ENCODE measurements at places on chromosomes 11 and 22.

- DNase-seq, result no peak
Measured at GRCh38 chr11:44533921-44534711, 31.3 kb upstream of the CD82 start.

GRCh38 chr11:131685906-131686305, 315.5 kb downstream of the NTM start:
- no peak for DNase-seq

- no peak for DNase-seq
Measured at GRCh38 chr22:40401532-40401931, 31.1 kb downstream of the SGSM3 start.

DNA sequence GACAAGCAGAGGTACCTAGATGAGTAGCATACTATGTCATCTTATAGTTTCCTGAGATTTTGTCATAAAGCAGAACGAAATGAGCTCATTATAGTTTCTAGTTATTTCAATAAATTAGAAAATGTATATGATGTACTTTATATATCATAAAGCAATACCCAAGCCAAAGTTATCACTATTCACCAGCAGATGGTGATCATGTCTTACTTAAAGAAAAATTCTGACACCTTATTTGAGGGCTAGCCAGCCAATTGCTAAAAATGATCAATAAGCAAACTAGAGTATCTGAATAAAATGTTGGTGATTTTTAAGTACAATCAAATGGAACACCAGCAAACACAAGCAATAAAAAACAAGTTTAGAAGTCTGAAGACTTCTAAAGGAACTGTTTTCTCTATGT, 44.1 kb downstream of the RSF1 start:
- DNase-seq, result no peak

- no peak for DNase-seq
Measured at GRCh38 chr11:71282581-71283351, 30.4 kb upstream of the SHANK2 start.

DNA sequence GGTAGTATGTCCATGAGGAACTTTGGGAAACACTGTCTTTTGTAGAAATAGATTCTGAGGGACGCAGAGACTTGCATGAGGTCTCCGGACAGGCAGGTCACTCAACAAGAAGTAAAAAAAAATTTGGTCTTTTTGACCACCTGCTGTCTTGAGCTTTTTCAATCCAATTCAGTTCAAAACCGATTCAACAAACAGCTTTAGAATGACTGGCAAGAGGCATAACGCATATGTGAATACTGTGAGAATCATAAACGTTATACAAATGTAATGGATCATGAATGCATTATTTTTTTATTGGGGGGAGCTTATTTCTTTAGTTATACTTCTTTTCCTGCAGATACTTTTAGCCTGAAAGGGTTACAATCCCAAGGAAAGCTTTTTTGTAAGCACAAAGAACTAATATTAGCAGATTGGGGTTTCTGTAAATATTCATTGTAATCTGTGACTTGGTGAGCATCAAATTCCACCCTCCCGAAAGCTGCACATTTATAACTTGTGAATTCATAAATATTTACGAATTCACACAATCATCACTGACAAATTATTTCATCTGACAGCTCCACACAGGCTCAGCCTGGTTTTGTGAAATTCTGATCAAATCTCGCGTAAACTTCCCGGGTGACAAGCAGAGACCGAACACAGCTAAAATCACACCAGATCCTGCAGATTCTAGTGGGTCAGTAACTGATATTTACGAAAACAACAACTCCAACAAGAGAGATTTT, 507.7 kb downstream of the MN1 start:
- DNase-seq, result no peak

DNA sequence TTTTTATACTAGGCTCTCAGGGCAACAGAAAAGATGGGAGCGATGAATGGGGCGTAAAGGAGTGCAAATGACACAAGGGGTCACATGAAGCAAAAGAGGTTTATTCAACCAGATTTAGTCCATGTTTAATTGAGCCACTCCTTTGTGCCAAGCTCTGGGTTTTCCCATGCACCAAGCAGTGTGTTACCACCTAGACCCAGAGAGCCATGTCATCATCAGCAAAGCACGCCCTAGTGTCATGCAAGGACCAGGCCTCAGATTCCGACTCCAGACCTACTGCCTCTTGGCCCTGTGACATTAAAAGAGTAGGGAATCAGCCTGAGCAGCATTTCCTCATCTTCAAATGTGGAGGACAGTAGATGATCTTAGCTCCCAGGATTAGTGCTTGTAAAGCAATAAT, 1.1 kb upstream of the IGLL5 start:
- no peak for DNase-seq

DNA sequence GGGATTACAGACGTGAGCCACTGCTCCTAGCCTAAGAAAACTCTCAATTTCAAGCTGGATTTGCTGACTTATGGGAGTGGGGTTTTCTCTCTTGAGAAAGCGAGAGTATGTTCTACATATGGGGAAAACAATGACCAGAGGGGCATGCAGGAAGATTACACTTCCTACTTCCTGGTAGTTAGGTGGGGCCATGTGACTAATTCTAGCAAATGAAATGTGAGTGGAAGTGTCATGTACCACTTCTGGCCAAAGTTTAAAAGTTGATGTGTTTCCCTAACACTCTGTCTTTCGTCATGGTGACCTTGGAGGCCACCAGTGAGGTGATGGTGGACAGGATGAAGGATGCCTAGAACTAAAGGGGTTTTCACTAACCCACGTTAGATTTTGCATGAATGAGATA, 50.5 kb downstream of the PARVG start:
- no peak for DNase-seq

- DNase-seq, result no peak
Measured at GRCh38 chr11:23780231-23780630, 716.6 kb upstream of the LUZP2 start.

DNA sequence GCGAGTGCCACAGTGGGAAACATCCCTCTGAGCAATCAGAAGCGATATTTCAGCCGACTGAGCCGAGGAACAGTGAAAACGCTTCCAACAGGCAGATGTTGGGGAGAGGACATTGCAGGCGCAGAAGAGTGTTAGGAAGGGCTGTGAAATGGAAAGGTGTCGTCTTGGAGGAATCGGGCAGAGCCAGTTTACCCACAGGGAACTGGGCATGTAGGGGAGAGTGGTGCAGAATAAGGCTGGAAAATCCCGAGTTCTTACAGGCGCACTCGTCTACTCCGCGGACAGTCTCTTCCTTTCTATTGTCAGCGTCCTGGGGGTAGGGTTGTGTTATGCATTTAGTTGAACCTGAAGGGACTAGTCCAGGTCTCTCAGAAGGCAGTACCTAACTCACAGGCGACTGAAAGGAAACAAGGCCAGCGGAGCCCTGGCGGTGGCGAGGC, 1.1 kb upstream of the APLP2 start:
- no peak for DNase-seq

DNA sequence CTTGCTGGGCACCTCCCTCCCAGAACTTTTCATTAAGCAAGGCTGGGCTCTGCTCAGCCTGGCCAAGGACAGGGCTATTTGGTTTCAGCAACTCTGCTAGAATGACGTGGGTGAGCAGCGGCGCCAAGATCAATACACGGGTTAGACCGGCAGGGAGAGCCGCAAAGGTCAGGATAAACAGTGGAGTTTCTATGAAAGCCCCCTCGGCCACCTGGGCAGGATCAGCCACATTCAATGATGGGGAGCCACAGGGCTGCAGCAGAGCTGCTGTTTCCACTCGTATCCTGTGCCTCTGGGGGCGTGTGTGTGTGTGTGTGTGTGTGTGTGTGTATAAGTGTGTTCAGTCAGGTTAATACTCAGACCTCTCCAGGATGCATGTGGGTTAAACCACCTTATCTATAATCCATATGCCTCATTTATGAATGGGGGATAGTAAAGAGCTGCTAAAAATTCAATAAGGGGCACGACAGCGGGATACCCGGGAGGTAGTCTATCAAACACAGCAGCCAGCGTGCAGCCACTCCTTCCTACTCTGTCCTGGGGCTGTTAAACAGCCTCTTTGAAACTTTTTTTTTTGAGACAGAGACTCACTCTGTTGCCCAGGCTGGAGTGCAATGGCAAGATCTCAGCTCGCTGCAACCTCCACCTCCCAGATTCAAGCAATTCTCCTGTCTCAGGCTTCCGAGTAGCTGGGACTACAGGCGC, 34.8 kb downstream of the MYH9 start:
- DNase-seq, result peak; percentile 81

- DNase-seq, result no peak
Measured at GRCh38 chr11:33478111-33478573, 221.0 kb downstream of the HIPK3 start.

GRCh38 chr11:125935618-125936199, 10.1 kb upstream of the VSIG10L2 start:
- no peak for DNase-seq

GRCh38 chr22:30183271-30183670, 63.3 kb downstream of the LIF start:
- no peak for DNase-seq

GRCh38 chr11:57641011-57641807, 8.5 kb downstream of the YPEL4 start:
- no peak for DNase-seq

- DNase-seq, result no peak
Measured at GRCh38 chr11:67027483-67027930, 4.6 kb downstream of the SYT12 start.

DNA sequence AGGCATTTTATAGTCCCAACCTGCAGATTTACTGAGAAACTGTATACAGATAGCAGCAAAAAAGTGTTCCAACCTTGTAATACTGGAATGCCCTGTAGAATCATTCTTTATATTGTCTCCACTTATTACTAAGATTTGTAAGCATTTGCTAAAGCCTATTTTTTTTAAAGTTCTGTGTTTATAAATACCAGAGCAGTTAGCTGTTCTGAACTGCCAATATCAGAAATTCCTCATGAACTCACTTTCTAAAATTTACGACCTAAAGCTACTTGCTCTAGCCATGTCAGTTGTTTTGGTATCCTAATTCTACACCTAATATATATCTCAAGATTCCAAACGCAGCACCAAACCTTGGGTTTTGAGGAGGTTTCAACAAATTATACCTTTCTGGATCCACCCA, 103.2 kb downstream of the C11orf65 start:
- no peak for DNase-seq

DNA sequence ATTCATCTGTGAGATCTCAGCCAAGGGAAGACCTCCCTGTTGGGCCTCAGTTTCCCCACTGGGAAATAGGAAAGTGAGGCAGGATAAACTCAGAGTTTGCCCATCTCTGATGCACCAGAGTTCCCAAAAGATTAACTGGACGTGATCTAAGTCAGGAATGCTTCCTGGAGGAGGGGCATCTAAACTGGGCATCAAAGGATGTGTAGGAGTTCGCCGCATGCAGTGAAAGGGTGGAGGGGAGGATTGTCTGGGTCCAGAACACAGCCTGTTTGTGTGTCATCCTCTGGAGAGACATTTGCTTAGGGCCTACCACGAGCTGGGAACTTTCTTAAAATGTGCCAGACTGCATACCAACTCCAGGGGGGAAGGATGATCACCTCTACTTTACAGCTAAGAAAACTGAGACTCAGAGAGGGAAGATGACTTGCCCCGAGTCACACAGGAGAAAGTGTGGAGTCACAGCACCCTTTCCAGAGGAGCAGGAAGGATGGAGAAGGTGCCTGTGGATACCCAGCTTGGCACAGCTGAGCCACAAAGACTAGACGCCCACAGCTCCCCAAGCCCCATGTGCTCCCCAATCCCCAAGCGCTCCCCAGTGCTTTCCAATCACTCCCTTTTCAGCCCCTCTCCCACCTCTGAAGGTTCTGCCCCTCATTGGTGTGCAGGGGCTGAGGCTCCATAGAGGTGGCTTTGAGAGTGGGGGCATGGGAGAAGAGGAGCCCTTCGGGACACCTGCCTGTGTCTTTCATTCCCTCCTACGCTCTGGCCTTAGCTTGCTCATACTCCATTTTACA, 50.1 kb downstream of the MN1 start:
- DNase-seq, result no peak

DNA sequence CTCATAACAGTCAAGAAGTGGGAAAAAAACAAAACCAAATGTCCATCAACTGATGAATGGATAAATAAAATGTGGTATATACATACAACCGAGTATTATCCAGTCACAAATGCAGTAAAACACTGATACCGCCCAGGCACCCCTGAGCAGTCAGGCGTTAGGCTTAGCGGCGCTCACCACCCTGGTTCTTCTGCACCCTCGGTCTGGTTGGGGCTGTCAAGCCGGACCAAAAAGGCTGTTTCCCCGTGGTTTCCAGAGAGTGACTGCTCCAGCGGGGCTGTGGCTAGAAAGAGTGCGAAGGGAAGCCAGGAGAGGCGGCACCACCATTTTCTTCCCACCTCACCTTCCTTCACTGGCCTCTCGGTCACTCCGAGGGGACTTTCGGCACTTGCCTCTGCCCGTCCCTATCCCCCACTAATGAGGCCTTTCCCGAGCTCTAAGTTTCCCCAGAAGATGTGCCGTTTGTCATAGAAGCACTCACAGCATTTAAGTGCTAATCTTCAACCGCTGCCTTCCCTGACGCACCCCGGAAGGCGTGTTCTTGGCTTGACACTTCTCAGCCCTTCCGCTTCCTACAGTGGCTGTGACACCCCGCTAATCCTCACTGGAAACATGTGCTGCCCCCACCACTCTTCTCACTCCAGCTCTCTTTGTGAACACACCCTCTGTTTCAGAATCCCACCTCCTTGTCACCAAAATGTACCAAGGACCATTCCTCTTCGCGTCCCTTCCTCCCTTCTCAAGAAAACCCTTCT, 42.4 kb downstream of the FCHSD2 start:
- no peak for DNase-seq

DNA sequence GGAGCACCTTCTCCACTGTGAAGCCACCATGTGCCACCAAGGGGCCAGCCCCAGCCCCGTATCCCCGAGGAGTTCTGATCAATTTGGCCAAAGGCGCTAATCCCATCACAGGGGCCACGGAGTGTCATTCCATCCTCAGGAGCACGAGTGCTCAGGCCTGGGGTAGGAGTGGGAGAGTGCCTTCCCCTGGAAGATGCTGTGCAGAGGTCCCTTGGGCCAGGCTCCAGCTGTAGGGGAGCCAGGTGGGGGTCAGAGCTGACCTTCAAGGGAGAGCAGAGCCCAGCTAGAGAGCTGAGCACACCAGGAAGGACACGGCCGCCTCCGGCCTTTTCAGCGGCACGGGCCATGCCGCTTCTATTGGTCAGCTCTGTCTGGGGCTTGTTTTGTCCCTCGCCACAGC, 1459.9 kb downstream of the BRD1 start:
- no peak for DNase-seq

DNA sequence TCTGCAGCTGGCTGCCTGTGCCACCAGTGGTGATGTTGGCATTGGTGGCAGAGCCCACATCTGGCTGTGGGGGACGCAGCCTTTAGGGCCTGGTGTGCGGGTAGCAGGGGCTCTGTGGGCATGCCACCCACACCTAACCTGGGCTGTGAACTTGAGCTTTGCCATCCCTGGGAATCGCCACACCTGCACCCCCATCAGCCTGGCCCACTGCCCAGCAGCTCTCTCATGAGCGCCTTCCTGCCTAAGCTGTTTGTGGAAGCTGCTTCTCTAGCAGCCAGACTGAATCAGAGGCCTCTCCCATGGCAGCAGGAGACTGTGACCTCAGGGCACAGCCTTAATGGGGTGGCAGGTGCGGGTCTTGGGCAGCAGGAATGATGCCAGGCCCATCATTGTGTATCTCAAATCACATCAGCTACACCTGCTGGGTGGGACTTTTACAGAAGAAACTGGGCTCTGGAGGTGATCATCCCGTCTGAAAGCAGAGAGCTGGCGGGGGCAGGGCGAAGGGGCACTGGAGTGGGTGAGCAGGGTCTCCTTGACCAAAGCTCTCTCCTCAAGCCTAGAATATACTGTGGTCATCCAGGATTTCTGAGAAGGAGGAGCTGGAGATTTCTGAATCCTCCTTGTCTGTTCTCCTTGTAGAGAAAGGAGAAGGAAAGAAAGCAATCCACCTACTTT, 17.8 kb upstream of the CARS1 start:
- DNase-seq, result no peak

Data from tibial nerve (tissue), 4 donors.